Keratinocyte (primary cell): ENCODE measurements at places on chromosomes 7 and 10. TPM values are rescaled to one million over a fixed set of nuclear protein-coding genes. Genes with fewer than 3 reads are reported as not detected.
A peak's percentile ranks its signal among the peaks of the same experiment; 100 is the strongest.

EPO gene
- polyA plus RNA-seq: 0.35 to 0.86 TPM (median 0.41 TPM) in 3 replicates

GRCh38 chr7:143909863-143910262, 7.9 kb upstream of the TCAF1 start:
- no peaks in the 10 kb centered on the region for H3K4me1 ChIP-seq
- H3K36me3 ChIP-seq: no peaks in the 10 kb centered on the region
- no peak for DNase-seq
- H3K27ac ChIP-seq: no peak overlapping the region

DNA sequence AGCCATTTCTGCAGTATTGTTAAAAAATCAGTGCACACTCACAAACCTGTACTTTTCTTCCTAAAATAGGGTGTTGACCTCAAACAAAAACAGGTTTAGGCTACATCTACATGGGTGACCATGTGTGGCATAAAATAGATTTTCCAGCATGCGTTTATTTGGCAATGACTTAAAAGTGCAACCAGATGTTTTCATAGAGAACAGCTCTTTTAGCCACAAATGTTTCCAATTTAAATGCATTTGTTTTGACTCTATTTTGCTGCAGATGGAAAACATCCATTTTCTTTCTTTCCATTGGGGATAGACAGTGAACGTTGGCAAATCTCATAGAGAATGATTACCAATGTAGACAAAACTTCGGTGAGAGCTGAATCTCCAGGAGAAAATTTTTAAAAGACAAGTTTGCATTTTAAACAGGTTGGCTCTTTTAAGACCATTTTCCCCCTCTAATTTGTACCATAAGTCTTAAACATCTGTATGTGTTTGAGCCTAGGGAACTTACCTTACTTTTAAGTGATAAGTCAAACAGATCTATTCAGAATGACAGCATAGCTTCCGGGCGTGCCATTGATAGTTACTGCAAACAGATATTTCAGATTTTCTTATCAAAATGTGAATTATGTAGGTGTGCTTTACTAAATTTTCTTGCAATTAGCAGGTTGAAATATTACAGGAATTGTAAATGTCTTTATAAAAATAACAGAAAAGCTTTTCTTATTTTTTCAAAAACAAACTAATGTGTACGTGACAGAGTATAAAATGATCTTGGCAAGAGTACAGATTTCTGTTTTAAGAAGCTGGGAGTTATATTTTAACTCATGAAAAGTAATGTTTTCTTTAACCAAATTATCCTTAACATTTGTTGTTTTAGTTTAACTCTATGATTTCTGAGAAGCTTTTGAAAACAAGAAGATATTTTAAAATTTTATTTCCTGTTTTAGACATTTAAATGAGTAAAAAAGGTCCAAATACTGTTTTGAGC, 144.9 kb downstream of the HGF start:
- H3K36me3 ChIP-seq: no peaks in the 10 kb centered on the region
- H3K4me3 ChIP-seq: no peak overlapping the region
- H3K27ac ChIP-seq: no peak overlapping the region
- H3K27me3 ChIP-seq: no peaks in the 10 kb centered on the region
- H3K4me1 ChIP-seq: peaks cover 11% of the 10 kb centered on the region

ZNF488 gene
- polyA plus RNA-seq: 1.2 to 1.4 TPM (median 1.4 TPM) in 3 replicates

DENND10 gene
- 74.0 to 80.4 TPM (median 76.5 TPM) in 3 replicates for polyA plus RNA-seq

- H3K27ac ChIP-seq: no peak overlapping the region
- no peak for DNase-seq
- no peaks in the 10 kb centered on the region for H3K4me1 ChIP-seq
- no peaks in the 10 kb centered on the region for H3K27me3 ChIP-seq
- no peaks in the 10 kb centered on the region for H3K36me3 ChIP-seq
- no peak overlapping the region for H3K4me3 ChIP-seq
These were observed 502.3 kb downstream of the SH2D4B start for GRCh38 chr10:81040031-81040430.

DNA sequence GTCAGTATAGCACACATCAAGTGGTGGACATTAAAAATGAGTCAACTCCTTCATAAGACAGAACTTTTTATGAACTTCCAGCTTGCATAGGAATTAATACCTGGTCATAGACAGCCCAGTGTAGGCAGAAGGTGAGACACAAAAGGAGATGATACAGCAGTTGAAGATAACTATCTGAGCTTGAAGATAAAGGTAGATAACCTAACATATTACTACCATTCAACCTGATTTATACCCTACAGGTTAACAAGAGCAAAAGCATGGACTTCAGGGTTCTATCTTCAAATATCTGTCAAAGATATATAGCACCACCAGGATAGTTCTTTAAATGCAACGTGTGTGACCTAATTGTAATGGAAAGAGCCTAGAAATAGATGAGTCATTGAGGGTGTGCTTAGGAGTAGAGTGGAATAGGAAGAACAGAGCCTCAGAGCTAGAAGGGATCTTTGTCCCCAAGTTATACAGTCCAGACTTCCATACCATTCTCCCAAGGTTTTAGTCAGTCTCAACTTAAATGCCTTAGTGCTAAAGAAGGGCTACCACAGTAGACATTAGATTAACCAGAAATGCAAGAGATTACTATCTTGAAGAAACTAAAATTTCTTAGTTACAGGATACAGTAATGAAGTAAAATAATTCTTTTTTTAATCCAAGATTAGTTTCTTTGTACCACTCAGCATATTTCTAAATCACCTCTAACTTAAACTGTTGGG, 9.2 kb downstream of the ZNF800 start:
- H3K36me3 ChIP-seq: peaks cover 6% of the 10 kb centered on the region
- DNase-seq: no peak
- H3K4me3 ChIP-seq: no peak overlapping the region
- H3K27me3 ChIP-seq: no peaks in the 10 kb centered on the region
- H3K27ac ChIP-seq: peak overlapping the region; percentile 22

DNA sequence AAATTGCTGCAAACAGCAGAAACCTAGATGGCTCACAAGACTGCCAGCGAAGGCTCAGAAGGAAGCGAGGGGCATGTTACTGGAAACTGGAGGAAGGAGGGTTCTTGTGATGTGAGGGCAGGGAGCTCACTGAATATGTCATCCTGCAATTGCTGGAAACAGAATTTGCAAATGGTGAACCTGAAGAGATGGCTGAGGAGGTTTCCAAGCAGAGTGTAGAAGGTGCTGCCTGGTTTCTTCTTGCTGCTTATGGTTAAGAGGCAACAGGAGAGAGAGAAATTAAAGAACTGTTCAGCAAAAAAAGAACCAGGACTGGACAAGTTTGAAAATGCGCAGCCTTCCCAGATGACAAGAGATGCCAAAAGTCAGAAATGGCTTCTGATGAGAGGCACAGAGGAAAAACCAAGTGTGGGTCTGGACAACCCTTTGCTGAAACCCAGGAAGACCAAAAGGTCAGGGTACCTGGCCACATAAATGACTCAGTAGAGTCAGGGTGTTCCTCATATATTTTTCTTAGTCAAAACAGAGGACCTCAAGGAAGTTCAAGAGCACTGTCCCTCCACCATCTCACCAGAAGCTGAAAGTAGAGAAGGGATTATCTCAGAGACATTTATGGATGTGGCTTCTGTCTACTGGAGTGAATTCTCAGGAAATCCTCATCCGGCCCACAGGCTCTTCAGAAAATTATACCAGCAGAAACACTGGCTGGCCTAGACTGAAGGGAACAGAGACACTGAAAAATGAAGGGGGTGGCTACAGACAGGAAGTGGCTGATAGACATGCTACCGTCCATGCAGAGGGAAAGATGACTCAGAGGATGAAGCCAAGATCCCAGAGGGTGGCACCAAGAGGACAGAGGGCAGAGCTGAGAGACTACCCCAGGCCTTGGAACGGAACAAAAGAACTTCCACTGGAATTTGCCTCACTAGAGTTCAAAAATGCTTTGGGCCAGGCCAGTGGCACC, 10.1 kb downstream of the PAPOLB start:
- no peaks in the 10 kb centered on the region for H3K4me1 ChIP-seq
- H3K27me3 ChIP-seq: no peaks in the 10 kb centered on the region
- H3K36me3 ChIP-seq: no peaks in the 10 kb centered on the region
- H3K27ac ChIP-seq: no peak overlapping the region
